ENCODE measurements at places on chromosomes 3 and 15.
A peak's percentile ranks its signal among the peaks of the same experiment; 100 is the strongest.

GRCh38 chr3:168312984-168313383 lies 217.3 kb upstream of the GOLIM4 start:
- no peak for DNase-seq

GRCh38 chr15:95635666-95636065 lies 694.8 kb upstream of the NR2F2 start:
- DNase-seq = no peak

DNA sequence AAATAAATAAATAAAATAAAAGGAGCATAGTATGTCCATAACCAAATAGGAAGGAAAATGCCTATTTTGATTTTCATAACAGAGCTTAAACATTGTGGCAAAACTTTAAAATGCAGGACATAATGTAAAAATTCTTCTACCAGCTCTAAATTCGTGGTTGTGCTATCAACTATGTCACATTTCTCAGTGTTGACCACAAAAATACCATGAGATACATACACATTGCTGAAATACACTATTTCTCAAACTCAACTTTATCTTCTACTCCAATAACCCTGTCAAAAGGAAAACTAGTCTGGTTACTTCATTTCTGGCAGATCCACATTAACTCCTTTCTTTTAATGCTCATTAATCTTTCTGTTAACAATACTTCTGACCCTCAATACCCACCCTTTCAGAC lies 523.2 kb downstream of the FHIT start:
- no peak for DNase-seq

GRCh38 chr3:186746008-186746407 lies 28.8 kb downstream of the KNG1 start:
- no peak for DNase-seq

DNA sequence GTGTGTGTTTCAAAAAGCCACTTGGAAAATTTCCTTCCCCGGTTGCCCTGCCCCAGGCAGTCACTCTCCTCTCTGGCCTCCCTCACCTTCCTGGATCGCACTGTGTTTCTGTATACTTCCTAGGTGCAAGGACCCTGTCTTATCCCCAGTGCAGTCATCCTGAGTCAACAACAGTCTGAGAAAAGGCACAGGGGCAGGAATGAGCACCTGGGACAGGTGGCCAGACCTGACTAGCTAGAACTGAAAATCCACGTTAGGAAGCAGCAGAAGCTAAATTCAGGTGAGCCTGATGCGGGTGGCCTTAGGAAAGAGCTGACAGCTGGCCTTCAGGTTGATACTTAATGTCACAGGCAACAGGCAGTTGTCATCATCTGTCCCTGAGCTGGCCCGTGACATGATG lies 62.9 kb upstream of the VGLL4 start:
- DNase-seq = no peak

DNA sequence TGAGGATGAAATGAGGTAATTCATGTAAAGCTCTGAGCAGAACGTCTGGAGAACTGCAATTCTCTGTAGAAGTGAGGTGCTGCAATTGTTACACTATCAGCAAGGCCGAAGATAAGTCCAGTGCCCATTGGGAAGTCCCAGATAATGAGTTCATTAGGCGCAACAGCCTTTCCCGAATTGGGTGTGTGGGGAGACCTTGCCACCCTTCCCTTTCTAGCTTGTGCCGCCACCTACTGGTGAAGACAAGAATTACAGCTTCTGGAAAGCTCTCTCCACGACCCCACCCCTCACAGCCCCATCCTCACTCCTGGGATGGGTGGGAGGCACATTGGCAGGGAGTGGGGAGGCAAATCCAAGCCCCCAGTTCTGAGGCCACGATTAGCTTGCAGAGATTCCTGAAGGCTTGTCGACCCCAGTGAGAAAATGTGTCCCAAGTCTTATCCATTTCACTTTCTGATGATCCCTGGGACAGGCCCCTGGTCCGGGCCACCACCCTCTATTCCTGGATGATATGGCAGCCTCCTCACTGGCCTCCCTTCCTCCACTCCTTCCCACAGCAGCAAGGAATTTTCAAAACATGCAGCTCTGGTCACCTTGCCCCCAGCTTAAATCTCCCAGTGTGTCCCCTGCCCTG lies 36.4 kb downstream of the FAM3D start:
- peak; percentile 20 for DNase-seq

DNA sequence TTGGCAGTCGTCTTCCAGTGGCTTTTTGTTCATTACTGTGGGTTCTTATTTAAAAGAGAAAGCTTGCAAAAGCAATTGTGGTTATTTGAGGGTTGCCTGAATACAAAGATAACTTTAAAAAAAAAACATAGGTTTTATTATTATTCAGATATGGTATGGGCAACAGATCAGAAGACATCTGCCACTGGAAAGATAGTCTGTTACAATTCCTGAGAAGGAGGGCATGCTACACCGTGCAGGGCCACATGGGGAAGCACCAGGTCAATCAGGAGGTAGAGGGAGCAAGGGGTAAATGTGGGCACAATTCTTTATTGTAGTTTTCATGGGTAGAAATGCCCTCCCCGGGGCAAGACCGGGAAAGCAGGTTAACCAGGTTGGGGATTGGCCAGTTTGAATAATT lies 46.5 kb downstream of the BBS4 start:
- no peak for DNase-seq
